ENCODE measurements at places on chromosomes 4 and X. TPM values are rescaled to one million over a fixed set of nuclear protein-coding genes. Genes with fewer than 3 reads are reported as not detected.

HSFX1 gene
- total RNA-seq: 0.66 TPM

ABLIM2 gene
- 4.2 TPM for total RNA-seq

PNCK gene
- total RNA-seq: 0.06 TPM

MAGEA1 gene
- total RNA-seq: not detected

MAP3K15 gene
- not detected for total RNA-seq

AVPR2 gene
- not detected for total RNA-seq

EREG gene
- 0.13 TPM for total RNA-seq

TMSB15B gene
- 1.6 TPM for total RNA-seq

CITED1 gene
- not detected for total RNA-seq

GPR78 gene
- 0.79 TPM for total RNA-seq

F9 gene
- not detected for total RNA-seq

GPR173 gene
- 1.7 TPM for total RNA-seq

PWWP3B gene
- total RNA-seq: 0.06 TPM

XKRX gene
- total RNA-seq: under 0.01 TPM

PTPN13 gene
- 44.8 TPM for total RNA-seq

ITM2A gene
- 0.13 TPM for total RNA-seq

MSANTD1 gene
- 0.56 TPM for total RNA-seq

DUSP9 gene
- total RNA-seq: not detected

ENOX2 gene
- 6.5 TPM for total RNA-seq

TCEAL1 gene
- 32.8 TPM for total RNA-seq

PPEF1 gene
- under 0.01 TPM for total RNA-seq

UGT2B10 gene
- total RNA-seq: not detected

EPHA5 gene
- 0.53 TPM for total RNA-seq

ASB12 gene
- total RNA-seq: 0.06 TPM
